SJCRH30 (cell line): ENCODE measurements at places on chromosomes 16 and 17. TPM values are rescaled to one million over a fixed set of nuclear protein-coding genes. Genes with fewer than 3 reads are reported as not detected.

Gene C16orf96
- total RNA-seq: not detected in 2 replicates

Gene MSLN
- not detected in 2 replicates for total RNA-seq

Gene KCNH6
- not detected in 2 replicates for total RNA-seq

Gene RAB26
- total RNA-seq: 1.0 and 1.4 TPM in 2 replicates

Gene PDP2
- total RNA-seq: 13.8 and 18.1 TPM in 2 replicates

GRCh38 chr16:17817260-17817659, 346.5 kb upstream of the XYLT1 start:
- DNase-seq: no peak

DNA sequence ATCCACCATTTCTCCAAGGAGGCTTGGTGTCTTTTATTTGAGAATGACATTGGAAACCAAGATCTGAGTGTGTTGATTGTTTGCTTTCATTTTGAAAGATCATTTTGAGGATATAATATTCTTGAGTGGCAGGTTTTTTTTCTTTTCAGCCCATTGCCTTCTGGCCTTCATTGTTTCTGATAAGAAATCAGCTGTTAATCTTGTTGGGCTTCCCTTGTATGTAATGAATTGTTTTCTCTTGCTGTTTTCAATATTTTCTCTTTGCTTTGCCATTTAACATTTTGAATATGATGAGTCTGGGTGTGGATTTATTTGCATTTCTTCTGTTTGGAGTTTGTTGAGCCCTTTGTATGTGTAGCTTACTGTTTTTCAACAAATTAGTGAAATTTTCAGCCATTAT, 22.0 kb downstream of the PRSS54 start:
- no peak for DNase-seq

- DNase-seq: no peak
These were observed 8.8 kb downstream of the CYGB start for GRCh38 chr17:76528528-76529223.

DNA sequence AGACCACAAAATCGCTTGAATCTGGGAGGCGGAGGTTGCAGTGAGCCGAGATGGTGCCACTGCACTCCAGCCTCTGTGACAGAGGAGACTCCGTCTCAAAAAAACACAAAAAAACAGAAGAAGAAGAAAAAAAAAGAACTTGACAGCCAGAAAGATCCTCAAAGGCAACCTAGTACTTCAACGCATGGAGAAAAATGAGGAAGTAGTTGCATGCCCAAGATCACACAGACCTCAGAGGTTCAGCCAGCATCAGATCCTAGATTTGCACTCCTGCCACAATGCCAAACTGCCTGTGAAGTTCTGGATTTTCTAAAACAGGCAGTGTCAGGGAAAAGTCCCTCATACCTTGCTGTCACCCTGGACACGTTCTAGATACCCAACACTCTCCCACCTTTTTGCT, 1.5 kb downstream of the ATPAF2 start:
- DNase-seq: no peak

DNA sequence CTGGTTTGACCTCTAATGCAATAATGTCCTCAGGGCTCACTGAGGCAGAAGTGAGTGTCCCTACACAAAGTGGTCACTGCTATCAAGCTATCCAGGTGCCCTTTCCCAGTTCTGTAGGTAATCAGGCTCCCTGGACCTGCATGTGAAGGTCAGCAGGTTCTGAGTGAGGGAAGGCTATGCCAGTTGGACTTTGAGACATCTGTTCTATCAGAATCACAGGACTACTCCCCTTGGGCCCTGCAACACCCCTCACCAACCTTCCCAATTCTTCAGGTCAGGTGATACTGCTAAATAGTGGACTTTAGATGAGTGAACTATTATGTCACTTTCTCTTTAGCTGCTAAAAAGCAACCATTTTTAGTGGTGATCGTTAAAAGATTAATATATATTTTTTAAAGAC, 37.6 kb downstream of the ZZEF1 start:
- no peak for DNase-seq

DNA sequence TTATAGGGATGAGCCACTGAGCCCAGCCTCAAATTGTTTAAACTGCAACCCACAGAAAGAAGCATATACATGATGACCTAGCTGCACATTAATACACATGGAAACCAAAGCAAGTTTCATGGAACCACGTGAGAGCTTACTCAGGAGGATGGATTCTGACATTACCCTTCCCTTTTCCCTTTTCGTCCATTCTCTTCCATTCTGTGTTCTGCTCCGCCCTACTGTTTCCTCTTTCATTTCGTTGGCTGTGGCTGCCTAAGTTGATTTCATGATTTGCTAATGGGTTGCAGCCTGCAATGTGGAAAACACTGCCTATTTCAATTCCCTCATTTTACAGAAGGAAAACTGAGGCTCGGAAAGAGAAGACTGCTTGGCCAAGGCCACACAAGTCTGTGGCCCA, 176.5 kb downstream of the C16orf78 start:
- DNase-seq: no peak

DNA sequence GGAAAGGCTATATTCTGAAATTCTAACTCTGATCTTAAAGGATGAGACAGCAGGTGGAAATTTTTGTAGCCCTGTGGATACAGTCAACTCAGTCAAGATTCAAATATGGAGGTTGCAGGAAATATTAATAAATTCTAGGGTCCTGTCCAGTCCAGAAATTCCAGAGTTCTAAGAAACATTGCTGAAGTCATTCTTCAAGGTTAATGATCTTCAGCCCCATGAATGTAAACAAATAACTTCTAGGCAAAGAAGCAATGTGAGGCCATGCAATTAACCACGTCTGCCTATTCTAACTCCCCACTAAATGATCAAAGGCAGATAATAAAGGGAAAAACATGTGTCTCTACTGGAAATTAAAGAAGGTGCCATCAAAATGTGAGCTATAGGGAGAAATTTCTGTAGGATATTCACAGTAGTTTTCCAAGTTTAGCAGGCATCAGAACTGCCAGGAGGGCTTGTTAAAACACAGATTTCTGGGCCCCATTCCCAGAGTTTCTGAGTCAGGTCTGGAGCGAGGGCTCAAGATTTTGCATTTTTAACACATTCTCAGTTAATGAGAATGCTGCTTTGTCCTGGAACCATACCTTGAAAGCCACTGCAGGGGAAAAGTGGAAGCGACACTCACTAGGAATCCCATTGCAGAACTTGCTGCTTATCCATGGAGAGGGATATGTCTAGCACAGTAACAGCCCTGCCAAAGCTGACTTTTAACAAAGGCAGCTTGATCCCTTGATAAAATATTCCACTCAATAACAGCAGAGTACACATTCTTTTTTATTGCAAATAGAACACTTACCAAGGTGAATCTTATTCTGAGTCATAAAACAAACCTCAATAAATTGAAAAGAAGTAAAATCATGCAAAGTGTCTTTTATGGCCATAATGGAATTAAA, 61.8 kb downstream of the DNAH3 start:
- DNase-seq: no peak

DNA sequence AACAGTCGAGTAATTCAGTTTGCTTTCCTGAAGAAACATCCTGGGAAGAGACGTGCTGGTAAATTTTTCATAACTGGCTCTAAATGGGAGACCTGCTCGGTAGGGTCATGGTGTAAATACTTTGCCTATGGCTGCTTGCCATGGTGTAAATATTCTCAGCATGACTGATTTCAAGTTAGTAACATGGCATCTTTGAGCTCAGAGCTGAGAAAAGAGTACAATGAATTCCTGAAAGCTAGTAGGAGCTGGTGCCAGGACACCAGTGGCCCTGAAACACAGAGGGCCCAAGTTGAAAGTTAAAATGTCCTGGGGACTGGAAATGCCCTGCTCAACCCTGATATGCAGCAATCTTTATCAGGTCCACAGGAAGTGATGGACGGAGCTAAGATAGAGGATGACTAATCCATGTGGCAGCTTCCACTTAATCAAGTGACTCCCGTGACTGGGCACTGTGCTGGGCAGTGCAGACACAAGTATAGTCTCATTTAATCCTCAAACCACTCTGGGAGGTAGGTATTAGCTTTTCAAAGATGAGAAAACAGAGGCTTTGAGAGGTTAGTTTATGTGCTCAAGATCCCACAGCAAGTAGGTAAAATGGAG, 130.1 kb upstream of the ADAMTS18 start:
- DNase-seq: no peak
